ENCODE measurements at places on chromosomes 3 and 15.

GRCh38 chr3:122810734-122811133 is 15.9 kb downstream of the SLC49A4 start:
- DNase-seq: no peak

DNA sequence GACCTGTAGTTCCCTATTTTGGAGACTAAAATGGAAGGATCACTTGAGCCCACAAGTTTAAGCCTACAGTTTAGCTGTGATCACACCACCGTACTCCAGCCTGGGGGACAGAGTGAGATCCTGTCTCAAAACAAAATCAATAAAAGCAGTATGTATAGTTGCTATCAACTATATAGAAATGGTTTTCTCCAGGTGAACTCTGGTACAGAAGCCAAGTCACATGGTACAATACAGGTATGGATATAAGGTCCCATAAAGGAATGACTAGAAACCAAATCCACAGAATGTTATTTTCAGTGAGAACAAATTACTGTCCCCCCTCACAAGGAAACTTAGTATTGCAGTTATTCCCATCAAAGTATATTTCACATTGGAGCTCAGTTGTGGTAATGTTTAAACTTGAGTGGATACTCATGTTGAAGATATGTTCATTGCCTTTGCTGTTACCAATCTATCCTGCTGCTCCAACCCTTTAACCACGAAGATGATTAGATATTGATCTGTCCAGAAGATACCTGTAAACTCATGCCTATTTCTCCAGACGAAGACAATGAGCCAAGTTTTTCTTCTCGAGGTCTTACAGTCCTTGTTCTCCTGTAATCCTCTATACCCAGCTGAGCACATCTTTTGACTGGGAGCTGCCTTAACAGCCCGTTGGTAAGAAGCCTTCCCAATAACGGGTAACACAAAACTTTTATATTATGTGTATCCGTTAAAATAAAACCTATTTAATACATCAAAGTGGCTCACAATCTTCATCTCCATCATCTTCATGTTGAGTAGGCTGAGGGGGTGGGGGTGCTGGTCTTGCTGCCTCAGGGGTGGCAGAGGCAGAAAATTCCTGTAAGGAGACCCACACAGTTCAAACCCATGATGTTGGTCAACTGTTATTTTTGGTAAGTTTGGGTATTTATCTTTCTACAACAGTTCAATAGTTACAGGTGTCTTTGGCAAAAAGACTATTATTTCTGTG is 24.6 kb downstream of the TRA2B start:
- no peak for DNase-seq

DNA sequence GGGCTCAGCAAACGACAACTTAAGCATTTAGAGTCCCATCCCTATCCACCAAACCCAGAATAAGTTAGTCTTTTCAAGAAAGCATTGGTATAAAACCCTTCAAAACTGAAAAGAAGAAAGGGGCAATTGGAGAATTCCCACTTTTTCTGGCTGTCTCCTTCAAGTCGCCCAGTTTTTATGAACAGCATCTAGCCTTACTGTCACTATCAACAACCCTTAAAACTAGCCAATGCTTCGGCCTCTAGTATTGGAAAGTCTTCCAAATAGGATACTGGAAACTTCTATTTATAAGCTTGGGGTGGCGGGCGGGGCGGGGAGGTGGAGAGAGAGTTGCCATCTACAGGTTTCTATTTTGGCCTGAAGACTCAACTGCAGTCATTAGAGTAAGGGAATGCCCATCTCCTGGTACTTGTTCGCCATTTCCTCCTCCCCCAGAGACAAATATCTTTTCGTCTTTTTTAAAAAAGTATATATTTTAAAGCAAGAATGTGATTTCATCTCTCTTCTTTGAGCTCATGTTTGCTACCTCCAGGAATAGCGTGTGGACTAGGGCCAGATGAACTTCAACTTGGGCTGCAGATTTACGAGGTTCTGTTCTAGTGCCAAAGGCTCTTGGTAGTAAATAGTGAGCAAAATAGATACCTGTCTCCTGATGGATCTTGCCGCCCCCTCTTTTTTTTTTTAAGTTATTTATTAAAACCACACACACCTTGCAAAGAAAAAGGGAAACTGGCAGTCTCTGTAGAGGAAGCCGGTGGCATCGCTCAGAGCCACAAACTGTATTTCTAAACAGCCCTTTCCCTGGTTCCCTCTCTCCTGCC is 2.7 kb downstream of the BCL6 start:
- peak; percentile 62 for DNase-seq

DNA sequence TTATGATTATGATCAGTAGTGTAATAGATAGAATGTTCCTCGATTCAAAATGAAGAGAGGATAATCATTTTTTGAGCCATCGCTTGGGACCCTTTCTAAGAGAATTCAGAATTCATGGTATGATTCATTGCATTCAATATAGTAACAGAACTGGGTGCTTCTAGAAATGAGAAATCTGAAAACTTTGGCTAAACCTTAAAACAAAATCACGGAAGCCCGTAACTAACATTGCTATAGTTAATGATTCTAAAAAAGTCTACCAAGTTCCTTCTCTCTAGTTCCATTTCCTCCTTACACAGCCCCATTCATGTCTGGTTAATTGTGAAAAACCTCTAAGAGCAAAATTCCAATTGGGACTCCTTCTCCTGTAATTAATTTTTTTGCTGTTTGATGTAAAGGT is 217.1 kb downstream of the GBE1 start:
- DNase-seq: no peak

All from EH (cell line).